NCI-H2081 treated with DMSO at 0.1 percent for 48 hours (cell line): ENCODE measurements at places on chromosomes 5 and 9.
A peak's percentile ranks its signal among the peaks of the same experiment; 100 is the strongest.

GRCh38 chr9:89097219-89097618, 81.4 kb downstream of the SHC3 start:
- no peak for DNase-seq

GRCh38 chr9:32886021-32886420, 102.7 kb downstream of the TMEM215 start:
- DNase-seq: no peak

- no peak for DNase-seq
Observed at GRCh38 chr9:13485068-13485596, 205.6 kb upstream of the MPDZ start.

- no peak for DNase-seq
Observed at GRCh38 chr9:37769995-37770394, 14.9 kb downstream of the EXOSC3 start.

DNA sequence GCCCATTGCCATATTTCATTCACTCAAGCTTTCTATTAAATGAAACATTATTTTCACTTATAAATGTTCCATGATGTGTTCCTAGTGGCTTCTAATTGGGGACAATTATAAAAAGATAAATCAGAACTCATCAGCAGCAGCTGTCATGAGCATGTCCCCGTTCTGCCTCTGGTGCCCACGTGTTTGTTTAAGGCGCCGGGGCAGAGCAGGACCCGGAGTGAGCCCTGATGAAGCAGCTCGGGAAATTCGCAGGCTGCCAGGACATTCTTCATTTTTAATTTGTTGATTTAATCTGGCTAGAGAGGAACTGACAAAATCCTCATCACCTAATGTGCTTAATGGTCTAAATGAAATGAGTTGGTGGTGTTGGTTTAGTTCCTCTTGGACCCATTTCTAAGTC, 475.0 kb downstream of the CTNND2 start:
- DNase-seq: no peak

GRCh38 chr5:39019254-39019653, 54.9 kb downstream of the RICTOR start:
- no peak for DNase-seq

DNA sequence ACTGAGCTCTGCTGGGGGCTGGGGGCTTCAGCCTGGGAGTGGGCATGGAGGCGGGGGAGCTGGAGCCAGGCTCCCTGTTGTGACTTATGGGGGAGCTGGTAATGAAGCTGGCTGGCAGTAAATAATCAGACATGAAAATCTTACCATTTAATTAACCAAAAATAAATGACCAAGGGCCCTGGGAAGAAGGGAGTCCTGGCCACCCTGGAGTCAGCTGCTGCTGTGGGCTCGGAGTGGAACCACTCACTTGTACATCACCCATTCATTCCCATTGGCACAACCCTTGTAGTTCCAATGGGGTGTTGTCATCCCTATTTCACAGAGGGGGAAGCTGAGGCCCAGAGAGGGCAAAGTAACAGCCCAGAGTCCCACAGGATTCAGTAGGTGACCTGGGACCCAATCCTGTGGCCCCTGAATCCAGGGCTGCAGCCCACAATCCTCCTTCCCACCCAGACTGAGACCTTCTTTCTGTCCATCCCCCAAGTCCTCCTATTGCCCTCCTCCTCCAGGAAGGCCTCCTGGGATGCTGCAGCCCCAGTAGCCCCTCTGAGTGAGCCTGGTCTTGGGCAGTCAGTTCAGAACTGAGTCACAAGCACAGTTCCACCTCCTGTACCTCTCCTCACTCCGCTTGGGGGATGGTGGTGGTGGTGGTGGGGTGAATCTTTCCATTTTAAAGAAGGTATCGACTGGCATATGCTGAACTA, 259.4 kb upstream of the MVB12B start:
- DNase-seq: no peak

DNA sequence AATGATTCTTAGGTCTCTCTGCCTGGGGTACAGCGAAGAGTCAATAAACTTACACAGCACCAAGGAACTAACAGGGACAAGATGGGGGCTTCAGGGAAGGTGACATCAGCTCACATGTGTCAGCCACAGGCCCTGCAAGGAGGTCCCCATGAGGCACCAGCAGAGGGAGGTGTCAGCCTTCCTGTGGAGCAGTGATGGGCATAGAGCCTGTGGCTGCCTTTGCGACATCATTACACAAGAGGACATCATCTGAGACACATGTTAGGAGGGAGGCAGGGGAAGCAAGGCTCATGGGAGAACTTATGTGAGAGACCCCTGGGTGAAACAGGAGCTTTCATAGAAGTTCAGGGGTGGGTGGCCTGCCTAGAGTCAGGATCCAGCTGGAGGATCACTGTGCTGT, 389.6 kb downstream of the SEMA5A start:
- no peak for DNase-seq

- no peak for DNase-seq
Observed at GRCh38 chr5:16981700-16982099, 45.6 kb upstream of the MYO10 start.

DNA sequence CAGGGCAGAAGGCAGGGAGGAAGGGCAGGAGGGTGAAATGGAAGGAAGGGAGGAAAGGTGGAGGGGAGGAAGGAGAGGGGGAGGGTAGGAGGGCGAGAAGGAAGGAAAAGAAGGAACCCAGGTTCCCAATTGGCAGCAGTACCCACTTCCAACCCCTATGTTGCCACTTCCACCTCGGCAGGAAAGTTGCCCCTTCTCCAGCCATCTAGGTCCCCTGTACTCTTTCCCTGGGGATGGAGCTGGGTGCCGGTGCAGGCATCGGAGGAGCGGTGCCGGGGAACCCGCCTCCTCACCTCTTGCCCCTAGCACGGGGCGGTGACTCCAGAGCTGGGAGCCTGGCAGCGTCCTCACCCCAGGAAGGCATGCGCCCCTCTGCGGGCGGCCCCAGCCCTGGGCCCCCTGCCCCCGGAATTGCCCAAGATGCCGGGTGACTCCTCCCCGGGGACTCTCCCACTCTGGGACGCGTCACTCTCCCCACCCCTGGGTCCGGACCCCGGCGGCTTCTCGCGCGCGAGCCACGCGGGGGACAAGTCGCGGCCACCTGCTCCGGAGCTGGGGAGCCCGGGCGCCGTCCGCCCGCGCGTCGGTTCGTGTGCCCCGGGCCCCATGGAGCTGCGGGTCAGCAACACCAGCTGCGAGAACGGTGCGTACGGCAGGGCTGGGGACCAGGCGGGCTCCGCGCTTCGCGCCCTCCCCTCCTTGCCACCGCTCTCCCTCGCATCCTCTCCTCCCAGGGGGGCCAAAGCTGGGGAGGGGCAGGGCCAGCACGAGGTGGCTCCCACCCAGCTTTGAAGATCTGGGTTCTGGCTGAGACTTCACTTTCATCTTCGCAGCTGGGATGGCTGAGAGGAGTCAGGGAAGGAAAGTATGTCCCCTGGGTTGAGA, at the start of gene NIPAL4:
Gene NIPAL4, plus strand, starts transcription at position 499 of the 885 bp plus-strand sequence. Its CDS starts 108 bp downstream, at position 607.
- no peak for DNase-seq

GRCh38 chr9:18114559-18115475, 359.1 kb upstream of the ADAMTSL1 start:
- DNase-seq: no peak

DNA sequence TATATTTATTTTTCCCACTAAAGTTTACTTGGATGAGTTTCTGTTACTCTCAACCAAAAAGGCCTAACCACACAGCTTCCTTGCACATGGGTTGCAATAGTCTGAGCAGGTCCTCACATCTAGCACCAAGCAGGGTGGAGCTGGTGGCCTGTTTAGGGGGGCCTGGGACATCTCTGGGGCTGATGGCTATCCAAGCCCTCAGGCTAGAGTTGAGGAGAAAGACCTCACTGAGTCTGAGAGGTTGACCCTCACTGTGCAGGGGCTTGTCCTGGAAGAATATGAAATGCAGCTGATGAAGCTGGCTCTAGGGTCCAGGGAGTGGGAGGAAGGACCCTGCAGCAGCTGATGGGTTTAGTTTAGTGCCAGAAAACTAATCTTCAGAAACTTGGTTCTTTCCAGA, 217.1 kb upstream of the MVB12B start:
- no peak for DNase-seq

- DNase-seq: no peak
Observed at GRCh38 chr5:118981783-118982182, 6.6 kb downstream of the DTWD2 start.

DNA sequence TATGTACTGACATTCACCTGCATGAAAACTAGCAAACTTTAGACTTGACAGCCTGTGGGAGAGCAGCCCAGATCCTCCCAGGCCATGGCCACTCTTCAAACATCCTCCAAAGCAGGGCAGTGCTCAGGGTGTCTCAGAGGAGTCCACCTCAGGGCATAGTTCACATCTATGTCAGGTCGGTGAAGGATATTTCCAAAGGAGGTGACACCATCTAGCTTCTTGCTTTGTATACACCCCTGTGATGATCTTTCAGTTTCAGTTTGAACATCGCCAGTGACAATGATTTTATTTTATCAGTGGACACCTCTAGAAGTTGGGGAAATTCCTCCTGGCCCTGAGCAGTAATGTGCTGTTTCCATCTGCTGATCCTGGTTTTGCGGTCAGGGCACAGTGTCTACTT, 20.1 kb downstream of the CDK20 start:
- DNase-seq: no peak

- DNase-seq: no peak
Observed at GRCh38 chr5:82586181-82586580, 308.0 kb upstream of the RPS23 start.

GRCh38 chr5:14930486-14930885, 58.9 kb upstream of the ANKH start:
- no peak for DNase-seq

DNA sequence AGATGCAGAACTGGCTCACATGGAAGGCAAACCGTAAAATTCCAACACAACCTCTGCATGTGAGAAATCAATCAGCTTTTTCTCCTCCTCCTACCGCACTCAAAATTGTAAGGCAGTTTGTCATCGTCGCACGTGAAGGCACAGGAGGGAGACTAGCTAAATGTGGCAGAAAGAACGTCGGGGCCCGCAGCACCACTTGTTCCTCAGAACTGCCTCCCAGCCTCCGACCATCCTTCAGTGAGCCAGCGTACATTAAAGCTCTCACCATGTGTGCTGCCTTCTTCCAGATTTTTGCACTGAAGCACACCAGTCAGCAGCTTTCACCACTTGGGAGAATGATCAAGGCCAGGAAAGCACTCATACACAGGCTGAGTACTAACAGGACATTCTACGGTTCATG, 105.9 kb downstream of the RFX3 start:
- no peak for DNase-seq

DNA sequence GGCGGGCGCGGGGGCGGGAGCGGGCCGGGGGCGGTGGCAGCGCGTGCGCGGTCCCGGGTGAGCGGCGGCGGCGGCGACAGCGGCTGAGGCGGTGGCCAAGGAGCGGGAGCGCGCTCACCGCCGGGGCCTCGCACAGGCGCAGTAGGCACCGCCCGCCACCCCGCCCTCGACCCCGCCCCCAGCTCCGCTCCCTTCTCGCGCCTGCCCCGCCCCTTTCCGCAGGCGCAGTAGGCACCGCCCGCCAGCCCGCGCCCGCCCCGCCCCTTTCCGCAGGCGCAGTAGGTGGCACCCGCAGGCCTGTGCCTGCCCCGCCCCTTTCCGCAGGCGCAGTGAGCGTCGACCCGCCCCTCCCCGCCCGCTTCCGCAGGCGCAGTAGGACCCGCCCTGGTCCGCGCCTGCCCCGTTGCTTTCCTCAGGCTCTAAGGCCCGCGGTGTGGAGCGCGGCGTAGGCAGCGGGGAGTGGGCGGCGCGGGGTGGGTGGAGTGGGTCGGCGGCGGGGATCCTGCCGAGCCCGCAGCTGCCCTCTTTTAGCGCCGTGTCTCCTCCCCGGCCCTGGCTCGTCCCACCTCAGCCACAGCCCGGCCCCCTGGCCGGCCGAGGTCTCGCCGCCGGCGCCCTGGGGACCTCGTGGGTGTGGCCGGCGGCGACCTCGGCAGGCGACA, at the start of gene CAMSAP1:
Gene CAMSAP1, minus strand, starts transcription at position 116 of the 662 bp plus-strand sequence. CDS start 387 bp downstream, outside the sequence.
- DNase-seq: peak; percentile 81

- DNase-seq: no peak
Observed at GRCh38 chr9:100352201-100352726, 478 bp downstream of the TEX10 start.

DNA sequence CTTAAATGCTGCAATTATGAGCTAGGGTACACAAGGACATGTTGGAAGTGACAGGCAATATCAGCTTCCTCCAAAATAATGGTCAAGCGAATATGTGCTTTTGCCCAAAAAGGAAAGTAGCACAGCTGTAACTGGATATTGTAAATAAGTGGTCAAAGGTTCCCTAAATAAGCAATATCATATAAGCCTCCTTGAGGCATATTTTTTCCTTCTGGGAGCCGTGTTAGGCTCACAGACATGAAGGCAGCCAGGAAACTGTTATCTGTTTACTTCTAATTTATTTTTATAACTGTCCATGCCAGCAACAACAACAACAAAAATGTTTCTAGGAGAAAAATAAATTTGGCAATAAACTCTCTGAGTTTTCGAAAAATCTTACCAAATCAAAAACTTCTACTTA, 648.3 kb downstream of the PDE4D start:
- DNase-seq: no peak

DNA sequence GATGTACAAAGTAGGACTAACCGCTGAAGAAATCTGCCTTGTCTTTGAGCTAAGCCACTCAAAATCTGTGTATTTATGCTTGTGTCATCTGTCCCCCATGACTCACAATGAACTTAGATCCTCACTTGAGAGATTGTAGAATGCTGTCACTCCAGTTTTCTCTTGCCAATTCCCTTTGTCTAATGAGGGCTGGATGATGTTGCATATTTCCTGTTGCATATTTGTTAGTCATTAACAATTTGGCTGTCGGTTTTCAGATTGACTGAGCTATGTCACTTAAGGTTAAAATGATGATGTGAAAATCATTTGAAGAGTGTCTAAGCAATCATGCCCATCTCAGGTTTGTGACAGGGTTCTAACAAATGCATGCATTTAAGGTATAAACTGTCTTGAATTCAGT, 481.7 kb downstream of the CDH10 start:
- no peak for DNase-seq

DNA sequence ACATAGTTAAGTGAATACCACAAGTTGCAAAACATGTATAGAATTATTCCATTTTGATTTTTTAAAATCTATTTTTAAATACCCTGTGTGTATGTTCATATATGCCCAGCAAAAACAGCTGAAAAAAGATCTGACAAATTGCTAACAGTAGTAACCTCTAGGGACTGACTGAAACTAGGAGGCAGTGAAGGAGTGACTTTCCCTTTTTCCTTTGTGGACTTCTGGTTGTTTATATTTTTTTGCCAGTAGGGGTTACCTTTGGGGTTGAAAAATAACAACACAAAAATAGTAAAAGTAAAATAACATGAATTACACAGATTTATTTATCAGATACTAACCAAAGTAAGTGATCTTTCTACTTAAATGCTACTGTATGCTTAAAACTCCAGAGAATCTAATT, 2.9 kb downstream of the MEGF9 start:
- no peak for DNase-seq

DNA sequence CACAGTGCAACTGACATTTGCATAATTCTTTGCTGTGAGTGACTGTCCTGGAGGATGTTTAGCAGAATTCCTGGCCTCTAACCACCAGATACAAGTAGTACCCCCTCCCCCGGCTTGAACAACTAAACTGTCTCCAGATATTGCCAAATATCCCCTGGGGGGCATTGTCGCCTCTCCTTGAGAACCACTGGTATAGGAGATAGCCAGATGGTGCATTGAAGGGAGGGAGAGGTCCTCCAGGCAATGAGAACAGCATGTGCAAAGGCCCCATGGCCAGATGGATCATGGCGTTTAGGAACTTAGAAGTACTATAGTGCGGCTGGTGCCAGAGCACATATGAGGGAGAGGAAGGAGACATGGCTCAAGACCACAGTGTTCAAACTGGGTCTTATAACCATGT, 18.9 kb upstream of the ORM1 start:
- no peak for DNase-seq

GRCh38 chr9:111013707-111014106, 24.6 kb downstream of the LPAR1 start:
- DNase-seq: no peak

- DNase-seq: no peak
Observed at GRCh38 chr5:125323613-125324012, 577.2 kb upstream of the ZNF608 start.

GRCh38 chr5:120817044-120817985, 353.2 kb downstream of the PRR16 start:
- no peak for DNase-seq
